ENCODE measurements at places on chromosomes 5 and 9. TPM values are rescaled to one million over a fixed set of nuclear protein-coding genes. Genes with fewer than 3 reads are reported as not detected.
A peak's percentile ranks its signal among the peaks of the same experiment; 100 is the strongest.

SHISAL2B gene
- polyA plus RNA-seq = 0.56 TPM

SLC6A19 gene
- polyA plus RNA-seq = 5.8 TPM

DNA sequence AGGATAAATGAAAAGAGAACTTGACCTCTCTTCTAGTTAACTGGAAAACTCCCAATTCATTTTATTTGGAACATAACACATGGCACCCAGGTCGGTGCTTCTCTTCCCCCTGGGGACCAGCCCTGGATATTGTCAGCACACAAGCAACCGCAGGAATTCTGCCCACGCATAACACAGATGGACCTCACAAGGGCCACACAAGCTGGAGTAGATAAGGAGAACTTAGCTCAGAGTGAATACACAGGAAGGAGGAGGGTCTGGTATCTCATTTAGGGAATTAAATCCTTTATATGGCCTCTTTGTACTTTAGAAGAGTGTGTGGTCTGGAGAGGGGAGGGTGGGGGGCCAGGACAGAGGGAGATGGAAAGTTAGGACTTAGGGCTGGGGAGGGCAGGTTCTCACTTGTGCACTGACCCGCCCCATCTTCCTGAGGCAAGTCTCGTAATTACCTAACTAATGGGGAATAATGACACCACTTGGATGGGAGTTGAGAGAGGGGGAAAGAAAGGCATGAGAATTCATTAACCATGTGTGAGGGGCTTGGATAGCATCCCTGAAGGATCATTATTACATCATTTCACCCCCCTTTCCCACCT is 341.2 kb upstream of the WWC1 start:
- no peak overlapping the region for H3K4me3 ChIP-seq
- DNase-seq = no peak
- H3K4me1 ChIP-seq = peaks cover 6% of the 10 kb centered on the region
- H3K27me3 ChIP-seq = no peaks in the 10 kb centered on the region

SPATA31A3 gene
- polyA plus RNA-seq = not detected

- H3K4me1 ChIP-seq = no peaks in the 10 kb centered on the region
- H3K27me3 ChIP-seq = no peaks in the 10 kb centered on the region
- no peak overlapping the region for H3K27ac ChIP-seq
- H3K4me3 ChIP-seq = no peak overlapping the region
Observed at GRCh38 chr9:137465000-137465719, 6.0 kb upstream of the NSMF start.

CCL21 gene
- not detected for polyA plus RNA-seq

CBY3 gene
- not detected for polyA plus RNA-seq

NR2F1 gene
- polyA plus RNA-seq = 8.9 TPM

DNA sequence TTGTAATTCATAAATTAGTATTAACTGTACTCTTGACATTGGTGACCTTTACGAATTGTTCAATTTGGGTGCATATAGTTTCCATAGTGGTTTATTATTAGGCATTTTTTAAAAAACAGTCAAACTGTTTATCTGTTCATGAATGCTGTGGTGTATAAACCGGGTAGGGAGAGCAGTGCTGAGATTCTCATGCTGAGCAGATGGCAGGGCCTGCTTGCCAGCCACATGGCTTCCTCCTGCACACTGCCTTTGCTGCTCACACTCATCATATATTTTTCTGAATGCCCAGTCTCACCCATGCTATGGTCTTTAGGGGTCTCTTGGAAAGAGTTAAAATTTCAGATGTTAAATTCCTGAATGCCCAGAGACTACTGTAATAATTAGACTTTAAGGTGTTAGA is 40.8 kb downstream of the NNT start:
- no peak overlapping the region for H3K27ac ChIP-seq
- no peak overlapping the region for H3K4me3 ChIP-seq
- DNase-seq = no peak
- H3K4me1 ChIP-seq = no peaks in the 10 kb centered on the region
- no peaks in the 10 kb centered on the region for H3K27me3 ChIP-seq

DNA sequence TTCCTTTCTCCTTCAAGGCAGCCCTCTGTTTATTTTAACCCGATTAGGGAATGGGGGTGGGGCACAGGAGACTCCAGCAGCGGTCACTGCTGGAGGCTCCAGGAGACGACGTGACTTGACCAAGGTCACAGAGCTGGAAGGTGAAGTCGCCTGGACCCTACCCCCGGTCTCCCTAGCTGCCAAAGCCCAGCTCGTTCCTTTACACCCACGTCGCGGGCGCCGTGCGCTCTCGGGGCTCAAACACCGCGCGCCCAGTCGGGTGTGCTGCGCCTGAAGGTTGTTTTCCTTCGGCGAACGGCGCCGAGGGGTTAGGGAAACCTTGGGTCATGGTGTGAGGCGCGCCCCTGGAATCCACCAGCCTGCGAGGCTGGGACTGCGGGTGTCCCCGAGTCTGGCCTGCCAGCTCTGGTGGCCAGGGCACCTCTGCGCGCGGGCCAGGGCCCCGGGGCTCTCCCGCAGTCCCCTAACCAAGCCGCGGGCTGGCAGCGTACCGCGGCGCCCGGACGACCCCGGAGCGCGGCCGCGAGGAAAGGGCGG is 747 bp upstream of the UNC5A start:
- H3K4me1 ChIP-seq = peaks cover 11% of the 10 kb centered on the region
- no peak for DNase-seq
- no peaks in the 10 kb centered on the region for H3K36me3 ChIP-seq
- H3K27ac ChIP-seq = no peak overlapping the region
- peaks cover 71% of the 10 kb centered on the region for H3K27me3 ChIP-seq
- H3K4me3 ChIP-seq = peak overlapping the region; percentile 16

GRCh38 chr5:126354012-126354857 is 69.0 kb upstream of the GRAMD2B start:
- no peak overlapping the region for H3K4me3 ChIP-seq
- no peaks in the 10 kb centered on the region for H3K27me3 ChIP-seq
- peak overlapping the region; percentile 24 for H3K27ac ChIP-seq
- no peaks in the 10 kb centered on the region for H3K4me1 ChIP-seq
- H3K36me3 ChIP-seq = no peaks in the 10 kb centered on the region

DNA sequence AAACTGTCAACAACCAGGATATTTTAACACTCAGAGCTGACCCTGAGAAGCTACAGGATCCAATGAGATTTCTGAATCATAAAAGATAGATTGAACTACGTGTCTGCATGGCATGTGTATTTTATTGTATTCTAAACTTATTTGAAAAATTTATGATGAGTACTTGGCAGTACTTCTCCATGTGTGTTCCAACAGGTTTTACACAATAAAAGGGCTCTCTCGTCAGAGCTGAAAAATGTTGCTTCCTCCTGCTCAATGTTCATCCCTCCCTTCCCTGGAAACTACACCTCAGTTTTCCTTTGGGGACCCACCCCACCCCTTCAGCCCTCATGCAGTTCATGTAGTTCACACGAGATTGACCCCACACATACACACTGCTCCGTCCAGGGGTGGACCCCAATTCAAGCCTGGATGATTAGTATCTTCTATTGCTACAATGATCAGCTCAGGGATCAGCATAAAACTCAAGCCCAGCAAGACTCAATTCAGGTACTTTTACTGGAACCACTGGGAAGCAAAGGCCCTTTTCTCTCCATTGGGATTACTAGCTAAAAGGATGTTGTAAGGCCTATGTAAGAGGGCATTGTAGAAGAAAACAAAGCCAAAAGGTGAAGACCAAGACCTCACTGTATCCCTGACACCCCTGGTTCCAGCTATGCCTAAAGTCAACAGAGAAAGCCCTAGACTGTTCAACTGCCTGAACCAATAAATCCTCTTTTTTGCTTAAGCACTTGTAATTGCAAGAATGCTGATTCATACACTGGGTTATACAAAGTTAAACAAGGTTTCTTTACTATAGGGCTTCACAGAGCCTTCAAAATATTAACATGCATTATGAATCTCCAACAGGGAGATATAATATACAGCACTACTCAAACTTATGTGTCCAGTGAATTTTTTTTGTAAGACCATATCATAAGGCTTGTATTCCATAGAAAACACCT is 112.6 kb downstream of the SAXO1 start:
- H3K4me3 ChIP-seq = no peak overlapping the region
- H3K4me1 ChIP-seq = no peaks in the 10 kb centered on the region
- no peak overlapping the region for H3K27ac ChIP-seq

DNA sequence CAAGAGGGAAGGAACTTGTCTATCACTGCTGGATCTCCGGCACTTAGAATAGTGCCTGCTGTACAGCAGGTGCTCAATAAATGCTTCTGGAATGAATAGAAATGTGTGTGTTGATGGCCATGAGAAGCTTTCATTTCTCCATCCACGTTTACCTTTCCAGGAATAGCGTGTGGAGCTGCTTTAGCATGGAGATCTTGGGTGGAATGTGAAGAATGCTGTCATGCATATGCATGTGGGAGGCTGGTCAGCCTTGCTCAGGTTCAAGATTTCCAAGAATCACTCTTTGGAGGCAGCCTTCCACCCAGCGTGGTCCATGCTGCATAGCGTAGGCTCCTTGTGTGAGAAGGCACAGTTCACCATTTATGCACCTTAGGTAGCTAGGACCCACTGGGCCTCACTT is 19.2 kb downstream of the COL15A1 start:
- H3K27ac ChIP-seq = no peak overlapping the region
- no peaks in the 10 kb centered on the region for H3K36me3 ChIP-seq
- no peak overlapping the region for H3K4me3 ChIP-seq
- DNase-seq = no peak
- H3K4me1 ChIP-seq = no peaks in the 10 kb centered on the region

DNA sequence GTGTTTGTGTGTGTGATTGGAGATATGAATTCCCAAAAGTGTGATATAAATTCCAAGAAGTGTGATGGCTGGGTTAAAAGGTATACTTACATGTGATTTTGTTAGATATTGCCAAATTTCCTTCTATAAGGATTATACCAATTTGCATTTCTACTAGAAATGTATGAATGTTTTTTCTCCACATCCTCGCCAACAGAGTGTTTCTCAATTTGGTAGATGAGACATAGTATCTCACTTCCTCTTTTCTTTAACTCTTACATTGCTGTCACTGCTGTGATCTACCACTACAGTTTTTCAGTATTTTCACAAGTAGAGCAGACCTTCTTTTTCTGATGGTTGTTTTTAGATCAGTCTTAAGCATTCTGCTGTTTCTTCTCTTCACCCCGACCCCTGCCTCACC is 111.3 kb downstream of the FER start:
- no peaks in the 10 kb centered on the region for H3K36me3 ChIP-seq
- H3K27me3 ChIP-seq = no peaks in the 10 kb centered on the region
- no peaks in the 10 kb centered on the region for H3K4me1 ChIP-seq
- H3K27ac ChIP-seq = no peak overlapping the region
- no peak for DNase-seq

DNA sequence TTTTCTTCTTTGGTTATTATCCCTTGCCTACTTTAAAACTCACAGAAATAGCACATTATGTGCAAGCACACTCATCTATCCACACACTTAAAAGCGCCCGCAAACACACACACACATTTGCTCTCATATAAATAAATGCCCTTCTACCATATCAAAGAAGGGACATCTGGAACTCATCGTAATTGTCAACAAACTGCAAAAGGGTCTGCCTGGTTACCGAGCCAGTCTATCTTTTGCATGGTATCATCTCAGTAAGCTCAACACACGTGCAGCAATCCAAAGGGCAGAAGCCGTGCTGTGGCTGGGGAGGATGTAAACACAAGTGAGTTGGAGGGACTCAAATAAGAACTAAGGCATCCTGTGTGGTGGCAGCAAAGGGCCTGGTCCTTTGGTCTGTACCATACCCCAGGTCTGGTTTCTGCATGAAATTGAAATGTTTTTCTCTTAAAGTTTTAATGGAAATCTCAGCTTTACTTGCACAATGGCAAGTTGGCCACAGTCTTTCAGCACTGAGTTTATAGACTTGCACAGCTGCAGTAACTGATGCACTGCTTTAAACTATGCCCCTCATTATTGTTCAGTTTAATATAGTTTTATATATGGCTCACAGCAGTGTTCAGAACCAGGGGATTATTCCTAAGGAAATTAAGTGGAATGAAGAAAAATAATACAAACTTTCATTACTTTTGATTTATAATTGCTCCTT is 331.0 kb downstream of the ADAMTS6 start:
- H3K36me3 ChIP-seq = no peaks in the 10 kb centered on the region
- H3K27me3 ChIP-seq = no peaks in the 10 kb centered on the region
- H3K4me3 ChIP-seq = no peak overlapping the region
- peak; percentile 32 for DNase-seq
- H3K4me1 ChIP-seq = peaks cover 31% of the 10 kb centered on the region
- H3K27ac ChIP-seq = peak overlapping the region; percentile 74

- H3K4me1 ChIP-seq = no peaks in the 10 kb centered on the region
- no peak overlapping the region for H3K27ac ChIP-seq
- no peak overlapping the region for H3K4me3 ChIP-seq
- H3K27me3 ChIP-seq = no peaks in the 10 kb centered on the region
- no peaks in the 10 kb centered on the region for H3K36me3 ChIP-seq
- no peak for DNase-seq
Observed at GRCh38 chr5:140383300-140383699, 18.3 kb upstream of the ANKHD1 start.

FAM193B gene
- 136 TPM for polyA plus RNA-seq

SLC36A3 gene
- polyA plus RNA-seq = not detected

PDE6A gene
- polyA plus RNA-seq = 3.7 TPM

- peak; percentile 87 for DNase-seq
- no peaks in the 10 kb centered on the region for H3K27me3 ChIP-seq
- peaks cover 34% of the 10 kb centered on the region for H3K4me1 ChIP-seq
- no peak overlapping the region for H3K4me3 ChIP-seq
Observed at GRCh38 chr5:160260881-160261815, 31.8 kb downstream of the FABP6 start.

MEGF10 gene
- polyA plus RNA-seq = 1.7 TPM

- no peak for DNase-seq
- no peak overlapping the region for H3K4me3 ChIP-seq
- H3K36me3 ChIP-seq = no peaks in the 10 kb centered on the region
- H3K27ac ChIP-seq = no peak overlapping the region
- no peaks in the 10 kb centered on the region for H3K27me3 ChIP-seq
Observed at GRCh38 chr5:124060011-124060410, 548.0 kb downstream of the CSNK1G3 start.

DNA sequence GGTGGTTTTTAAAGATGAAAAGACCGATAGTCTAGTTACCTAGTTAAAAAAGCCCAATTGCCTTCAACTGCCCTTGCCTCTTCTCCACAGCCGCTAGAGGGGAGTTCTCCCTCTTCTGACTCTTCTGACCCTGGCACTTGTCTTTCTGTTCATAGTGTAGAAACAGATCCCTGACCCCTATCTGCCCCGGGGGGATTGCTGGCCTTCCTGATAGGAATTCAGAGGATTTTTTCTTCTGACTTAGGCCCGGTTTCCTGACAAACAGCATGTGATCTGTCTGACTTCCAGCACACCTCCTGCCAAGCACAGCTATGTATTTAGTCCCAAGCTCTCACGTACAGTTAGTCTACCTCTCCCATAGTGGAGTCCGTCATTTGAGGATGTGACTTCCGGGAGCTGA is 5.0 kb upstream of the TMEM268 start:
- H3K27ac ChIP-seq = no peak overlapping the region
- H3K4me3 ChIP-seq = no peak overlapping the region
- DNase-seq = no peak
- H3K27me3 ChIP-seq = no peaks in the 10 kb centered on the region

UBE2D2 gene
- polyA plus RNA-seq = 182 TPM

Measured in hepatocyte (in vitro differentiated cells).